T-helper 22 cell (primary cell): ENCODE measurements at places on chromosomes 12 and 14.

DNA sequence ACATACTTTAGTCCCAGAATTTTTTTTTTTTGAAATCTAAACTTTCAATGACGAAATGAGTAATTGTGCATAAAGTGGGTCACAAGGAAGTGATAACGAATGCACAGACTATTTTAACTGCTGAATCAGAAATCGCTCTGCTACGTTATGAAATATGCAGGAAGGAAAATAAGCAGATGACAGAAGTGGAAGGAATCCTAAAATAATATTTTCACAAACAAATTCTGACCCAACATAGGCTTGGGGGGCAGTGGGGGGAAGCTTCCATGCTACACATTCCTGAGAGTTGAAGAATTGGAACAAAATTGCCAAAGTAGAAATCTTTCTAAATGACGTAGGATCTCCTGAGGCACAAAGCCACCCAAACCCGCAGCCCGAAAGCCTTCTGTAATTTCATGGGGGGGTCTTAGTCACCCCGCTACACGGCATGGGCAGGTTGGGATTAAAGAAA, 89.6 kb downstream of the ARF6 start:
- peak; percentile 54 for DNase-seq

GRCh38 chr12:78388461-78388860, 476.1 kb upstream of the SYT1 start:
- no peak for DNase-seq

DNA sequence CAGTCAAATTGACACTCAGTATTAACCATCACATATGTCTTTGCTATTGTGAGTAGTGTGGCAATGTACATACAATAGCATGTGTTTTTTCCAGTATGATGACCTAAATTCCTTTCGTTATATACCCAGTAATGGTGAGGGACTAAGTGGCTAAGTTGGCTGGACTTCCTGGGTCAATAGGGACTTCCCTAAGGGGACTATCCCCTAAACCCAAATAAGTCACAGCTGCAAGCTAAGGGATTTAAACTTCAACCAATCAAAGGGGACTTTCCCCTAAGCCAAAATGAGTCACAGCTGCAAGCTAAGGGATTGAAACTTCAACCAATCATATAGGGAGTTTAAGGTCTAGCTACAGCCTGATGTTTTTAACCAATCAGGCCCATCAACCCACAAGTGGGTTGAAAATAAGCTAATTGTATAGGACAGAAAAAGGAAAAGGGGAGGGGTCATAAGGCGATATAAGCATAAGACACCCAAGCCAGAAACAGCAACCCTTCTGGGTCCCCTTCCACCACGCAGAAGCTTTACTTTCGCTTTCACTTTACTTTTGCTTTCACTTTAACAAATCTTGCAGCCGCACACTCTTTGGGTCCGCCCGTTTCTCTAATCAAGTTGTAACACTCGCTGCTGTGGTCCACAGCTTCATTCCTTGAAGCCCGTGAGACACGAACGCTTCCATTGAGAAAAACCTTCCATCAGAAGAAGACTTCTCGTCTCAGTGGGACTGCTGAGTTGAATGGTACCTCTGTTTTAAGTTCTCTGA, 404.4 kb downstream of the FLRT2 start:
- DNase-seq = peak; percentile 47

GRCh38 chr12:27821259-27821973, 41.4 kb upstream of the MANSC4 start:
- DNase-seq = peak; percentile 2

DNA sequence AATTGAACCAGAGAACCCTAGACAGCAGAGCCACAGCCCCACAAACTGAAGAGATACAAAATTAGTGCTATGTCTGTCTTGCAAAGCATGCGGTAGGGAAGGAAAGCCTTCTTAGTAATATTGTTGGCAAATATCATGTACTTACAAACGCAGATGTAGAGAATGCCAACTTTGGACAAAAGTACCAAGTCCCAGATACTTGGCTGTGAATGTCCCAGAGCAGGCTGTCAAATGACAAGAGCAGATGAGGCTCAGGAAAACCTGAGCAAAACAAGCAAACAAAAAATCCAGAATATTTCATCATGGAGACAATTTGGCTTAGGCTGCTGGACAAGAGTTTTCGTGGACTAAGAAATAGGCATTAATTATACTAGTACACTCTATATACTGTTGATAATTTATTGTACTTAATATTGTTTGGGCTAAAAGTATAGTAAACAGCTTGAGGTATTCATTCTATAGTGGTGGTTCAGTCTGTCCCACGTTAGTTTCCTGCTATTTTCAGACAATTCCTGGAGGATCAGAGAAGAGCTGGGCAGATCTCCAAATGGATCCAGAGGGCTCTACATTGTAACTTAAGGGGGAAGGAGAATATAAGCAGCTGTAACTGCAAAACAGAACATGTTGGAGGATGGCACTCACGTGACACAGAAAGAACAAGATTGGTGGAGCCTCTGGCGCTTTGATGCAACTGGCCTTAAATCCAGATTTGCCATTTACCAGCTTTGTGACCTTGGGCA, 329.8 kb downstream of the ATP23 start:
- no peak for DNase-seq

DNA sequence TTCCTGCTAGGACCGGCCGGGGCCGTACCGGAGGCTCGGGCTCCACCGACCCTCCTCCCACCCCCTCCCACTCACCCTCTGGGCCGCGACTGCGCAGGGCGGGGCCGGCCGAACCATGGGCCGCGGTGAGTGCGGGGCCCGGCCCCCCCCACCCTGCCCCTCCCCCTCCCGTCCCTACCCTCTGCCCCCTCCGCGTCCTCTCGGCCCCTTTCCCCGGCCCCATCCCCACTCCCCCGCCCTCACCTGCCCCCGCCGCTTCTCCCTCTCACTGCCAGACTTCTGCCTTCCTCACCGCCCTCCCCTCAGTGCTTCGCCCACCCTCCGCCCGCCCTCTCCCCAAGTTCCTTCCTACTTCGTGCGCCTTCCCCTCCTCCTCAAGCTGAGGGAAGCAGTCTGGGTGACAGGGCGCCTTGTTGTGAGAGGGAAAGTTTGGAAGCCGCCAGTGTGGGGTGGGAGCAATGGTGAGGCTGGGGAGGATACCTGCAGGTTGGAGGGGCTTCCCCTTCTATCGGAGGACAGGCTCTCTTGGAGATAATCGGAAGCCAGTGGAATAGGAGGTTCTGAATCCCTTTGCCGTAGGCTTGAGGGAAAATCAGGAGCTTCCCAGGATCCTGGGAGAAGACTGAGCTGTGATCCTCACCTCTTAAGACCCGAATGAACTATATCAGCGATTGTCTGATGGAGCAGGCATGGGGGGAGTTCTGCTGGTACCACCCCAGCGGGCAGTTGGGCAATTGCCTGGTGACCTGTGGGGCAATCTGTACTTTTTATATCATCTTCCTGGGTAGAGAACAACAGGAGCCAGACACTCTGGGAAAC, 472 bp downstream of the MBD6 start:
- DNase-seq = peak; percentile 59

DNA sequence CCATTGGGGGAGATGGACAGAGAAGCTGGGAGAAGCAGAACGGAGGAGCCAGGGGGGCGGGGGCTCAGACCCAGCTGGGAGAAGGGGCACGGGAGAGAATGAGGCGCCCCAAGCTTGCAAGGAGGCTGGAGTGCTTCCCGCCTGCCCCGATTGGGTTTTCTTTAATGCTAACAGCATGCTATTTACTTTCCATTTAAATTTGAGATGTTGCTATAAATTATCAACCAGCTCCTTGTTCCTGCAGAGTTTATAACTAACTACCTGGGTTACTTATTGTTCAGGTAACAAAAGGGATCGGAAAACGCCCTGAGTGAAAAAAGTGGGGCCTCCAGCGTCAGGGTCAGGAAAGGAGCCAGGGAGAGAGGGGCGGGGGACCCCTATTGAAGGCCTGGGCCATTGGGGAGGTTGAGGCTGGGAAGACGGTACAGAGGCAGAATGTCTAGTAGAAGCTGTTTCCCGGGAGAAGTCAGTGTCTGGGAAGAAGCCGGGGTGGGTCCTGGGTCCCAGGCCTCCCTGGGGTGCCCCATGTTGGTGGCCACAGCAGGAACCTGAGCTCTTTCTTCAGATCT, 2.5 kb downstream of the HNF1A start:
- DNase-seq = no peak

- no peak for DNase-seq
Observed at GRCh38 chr14:31297701-31298344, 90.2 kb upstream of the HECTD1 start.

- no peak for DNase-seq
Observed at GRCh38 chr12:42978708-42979107, 389.2 kb upstream of the PRICKLE1 start.

DNA sequence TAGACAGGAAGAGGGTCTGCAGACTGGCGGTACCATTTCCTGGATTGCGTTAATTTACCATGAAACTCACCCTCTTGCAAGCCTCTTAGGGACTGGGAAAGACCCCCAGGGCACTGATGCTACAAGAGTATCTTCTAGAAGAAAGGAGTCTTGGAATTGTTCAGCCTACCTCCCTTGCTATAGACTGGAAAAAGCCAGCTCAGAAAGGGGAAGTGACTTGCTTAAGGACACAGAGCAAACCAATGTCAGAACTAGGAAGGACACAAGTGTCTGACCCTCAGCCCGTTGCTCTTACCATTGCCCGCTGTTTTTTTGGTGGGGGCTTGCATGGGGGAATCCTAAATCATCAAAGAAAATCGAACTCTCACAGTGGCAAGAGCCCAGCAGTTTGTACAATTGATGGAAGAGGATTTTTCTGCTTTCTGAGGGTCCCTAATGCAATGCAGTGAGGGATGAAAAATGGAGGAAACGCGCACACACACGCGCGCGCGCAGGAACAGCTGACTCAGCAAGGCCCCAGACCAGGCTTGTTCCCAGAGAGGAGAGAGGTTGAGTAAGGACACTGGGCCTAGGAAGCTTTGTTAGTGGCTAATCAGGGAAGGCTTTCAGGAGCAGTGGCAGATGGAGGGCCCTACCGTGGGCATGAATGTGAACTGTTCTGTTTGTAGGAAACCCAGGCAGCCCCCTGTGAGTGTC, 50.9 kb downstream of the RIN3 start:
- no peak for DNase-seq

GRCh38 chr12:126899926-126900792, 1366.8 kb upstream of the TMEM132C start:
- DNase-seq = no peak

- DNase-seq = no peak
Observed at GRCh38 chr12:99146730-99147129, 500.8 kb upstream of the GARIN6 start.

GRCh38 chr12:91913124-91913523, 232.5 kb downstream of the BTG1 start:
- DNase-seq = no peak

GRCh38 chr12:86044396-86044795, 170.3 kb downstream of the NTS start:
- DNase-seq = no peak

GRCh38 chr12:52331833-52332232, 10.6 kb upstream of the KRT83 start:
- no peak for DNase-seq

DNA sequence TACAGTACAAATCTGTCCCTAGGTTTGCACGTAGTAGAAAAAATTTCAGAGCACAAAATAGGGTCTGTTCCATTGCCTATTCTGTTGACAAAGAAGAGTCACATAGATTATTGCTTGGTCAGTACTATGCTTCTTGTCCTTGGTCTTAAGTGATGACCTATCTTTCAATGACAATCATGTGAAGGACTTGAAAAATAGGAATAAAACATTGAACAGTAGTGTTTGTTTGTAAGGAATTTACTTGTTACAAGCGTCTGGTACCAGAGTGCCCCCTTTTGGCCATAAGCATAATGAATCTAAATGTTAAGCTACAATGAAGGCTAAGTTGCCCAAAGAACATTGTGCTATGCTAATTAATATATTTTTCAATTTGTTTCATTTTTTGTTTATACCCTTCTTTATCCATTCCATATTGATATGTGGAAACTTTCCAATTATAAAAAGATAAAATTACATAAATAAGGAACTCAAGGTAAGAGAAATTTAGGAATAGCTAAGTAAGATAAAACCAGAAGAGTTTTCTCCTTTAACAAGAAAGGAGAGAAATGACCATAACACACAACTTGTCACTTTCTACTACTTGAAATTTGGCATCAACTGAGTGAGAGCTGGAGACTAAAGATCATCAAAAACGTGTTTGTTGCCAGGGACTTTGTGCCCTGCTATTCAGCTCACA, 204.7 kb downstream of the EPS8 start:
- DNase-seq = no peak

GRCh38 chr12:121590476-121591143, 9.8 kb upstream of the KDM2B start:
- peak; percentile 56 for DNase-seq

- DNase-seq = no peak
Observed at GRCh38 chr14:69652942-69653684, 41.7 kb downstream of the SUSD6 start.

DNA sequence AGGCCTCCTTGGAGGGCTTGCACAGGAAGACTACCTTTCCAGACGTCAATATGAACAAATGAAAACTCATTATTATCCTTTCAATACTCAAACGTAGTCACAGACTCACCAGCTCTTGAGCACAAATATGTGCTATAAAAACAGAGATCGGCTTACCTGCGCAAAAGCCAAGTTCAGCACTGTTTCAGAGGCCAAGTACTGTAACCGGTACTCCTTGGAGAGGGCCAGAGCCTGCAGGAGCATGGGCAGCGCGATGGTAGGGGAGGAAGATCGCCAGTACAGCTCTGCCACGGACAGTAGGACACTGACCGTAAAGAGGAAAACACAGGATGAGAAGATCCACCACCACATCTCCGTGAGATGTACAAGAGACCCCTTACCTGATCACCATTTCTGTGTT, 21.6 kb upstream of the CAMKK2 start:
- no peak for DNase-seq

DNA sequence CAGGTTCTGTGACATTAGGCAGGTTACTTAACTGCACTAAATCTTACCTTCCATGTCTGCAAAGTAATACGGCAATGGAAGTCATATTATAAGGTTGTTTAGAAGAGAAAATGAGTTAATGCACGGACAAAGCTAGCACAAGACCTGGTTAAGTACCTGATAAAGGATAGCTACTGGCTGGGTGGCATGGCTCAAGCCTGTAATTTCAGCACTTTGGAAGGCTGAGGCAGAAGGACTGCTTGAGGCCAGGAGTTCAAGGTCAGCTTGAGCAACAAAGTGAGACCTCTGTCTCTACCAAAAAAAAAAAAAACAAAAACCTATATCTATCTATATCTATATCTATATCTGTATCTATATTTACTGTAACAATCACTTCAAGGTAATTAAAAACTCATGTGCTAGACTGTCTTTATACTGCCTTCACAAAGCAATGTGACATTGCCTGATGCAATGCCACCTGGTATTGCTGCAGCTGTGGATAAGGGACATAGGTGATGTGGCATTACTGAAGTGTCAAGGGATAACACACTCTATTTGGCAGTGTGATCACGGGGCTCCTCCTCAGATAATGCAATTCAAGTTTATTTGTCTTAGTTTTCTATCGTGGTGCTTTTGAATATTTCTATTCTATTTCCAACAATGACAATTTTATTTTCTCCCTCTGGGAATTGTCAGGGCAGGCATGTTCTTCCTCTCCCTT, 107.1 kb downstream of the PAX9 start:
- DNase-seq = no peak

GRCh38 chr14:85517114-85517688, 12.7 kb upstream of the FLRT2 start:
- DNase-seq = no peak

- no peak for DNase-seq
Observed at GRCh38 chr12:110533607-110534006, 31.5 kb downstream of the RAD9B start.
